ENCODE measurements at places on chromosomes 2 and 18.
A peak's percentile ranks its signal among the peaks of the same experiment; 100 is the strongest.

DNA sequence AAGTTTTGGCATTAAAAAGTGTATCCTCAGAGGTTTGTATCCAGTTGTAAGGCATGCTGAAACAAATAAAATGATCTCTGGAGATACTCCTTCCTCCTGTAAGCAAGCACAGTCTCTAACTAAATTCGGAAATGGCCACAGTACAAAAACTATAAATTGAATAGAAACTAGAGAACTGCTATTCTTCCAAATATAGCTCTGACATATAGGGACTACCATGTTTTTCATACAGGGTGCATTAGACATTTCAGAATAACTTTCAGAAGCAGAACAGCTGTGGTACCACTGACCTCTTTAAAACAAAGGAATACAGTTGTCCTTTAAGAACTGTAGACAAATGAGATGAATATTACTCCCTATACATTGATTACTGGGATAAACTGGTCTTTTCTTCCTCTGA lies 568.5 kb downstream of the ARHGAP15 start:
- no peak overlapping the region for H3K4me3 ChIP-seq
- H3K36me3 ChIP-seq: no peaks in the 10 kb centered on the region
- no peaks in the 10 kb centered on the region for H3K27me3 ChIP-seq
- no peaks in the 10 kb centered on the region for H3K4me1 ChIP-seq
- no peak for DNase-seq

DNA sequence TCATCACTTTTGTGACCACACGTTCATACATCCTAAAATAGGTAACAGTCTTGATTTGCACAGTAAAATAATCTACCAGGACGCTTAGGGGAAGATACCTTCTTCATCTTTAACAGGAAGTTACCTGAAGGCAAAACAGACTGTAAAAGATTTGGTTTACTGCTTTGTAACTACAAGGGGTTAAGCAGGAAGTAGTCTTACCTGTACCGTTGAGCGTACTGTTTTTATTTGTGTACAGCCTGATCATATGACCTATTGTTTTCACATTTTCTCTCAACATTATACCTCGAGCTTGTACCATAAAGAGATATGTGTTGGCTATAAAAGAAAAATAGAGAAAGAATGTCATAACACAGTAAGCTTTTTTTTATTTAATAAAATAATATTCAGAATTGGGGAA lies 18.3 kb downstream of the B4GALT6 start:
- H3K4me1 ChIP-seq: no peaks in the 10 kb centered on the region
- no peak overlapping the region for H3K4me3 ChIP-seq
- no peak overlapping the region for H3K27ac ChIP-seq
- H3K27me3 ChIP-seq: no peaks in the 10 kb centered on the region
- no peaks in the 10 kb centered on the region for H3K36me3 ChIP-seq

- H3K36me3 ChIP-seq: no peaks in the 10 kb centered on the region
- no peak overlapping the region for H3K27ac ChIP-seq
- no peaks in the 10 kb centered on the region for H3K27me3 ChIP-seq
- no peaks in the 10 kb centered on the region for H3K4me1 ChIP-seq
Observed at GRCh38 chr2:239916205-239917124, 108.7 kb downstream of the NDUFA10 start.

DNA sequence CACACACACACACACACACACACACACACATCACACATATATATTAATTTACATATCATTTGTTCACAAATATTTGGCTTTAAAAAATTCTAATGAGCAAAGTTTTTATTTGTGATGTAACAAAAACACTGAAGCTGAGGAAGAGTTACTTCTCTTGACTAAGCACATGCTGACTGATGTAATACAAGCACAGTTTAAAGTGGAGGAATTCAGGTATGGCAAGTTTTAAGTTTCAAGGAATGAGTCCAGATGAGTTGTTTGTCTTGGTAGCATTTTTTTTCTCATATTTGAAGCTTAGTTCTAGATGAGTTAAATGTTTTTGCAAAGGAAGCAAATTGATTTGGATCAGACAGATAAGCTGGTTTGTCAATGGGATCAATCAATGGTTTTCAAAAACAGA lies 20.2 kb upstream of the CALCRL start:
- DNase-seq: no peak
- H3K27ac ChIP-seq: no peak overlapping the region
- no peak overlapping the region for H3K4me3 ChIP-seq
- peaks cover 3% of the 10 kb centered on the region for H3K27me3 ChIP-seq

DNA sequence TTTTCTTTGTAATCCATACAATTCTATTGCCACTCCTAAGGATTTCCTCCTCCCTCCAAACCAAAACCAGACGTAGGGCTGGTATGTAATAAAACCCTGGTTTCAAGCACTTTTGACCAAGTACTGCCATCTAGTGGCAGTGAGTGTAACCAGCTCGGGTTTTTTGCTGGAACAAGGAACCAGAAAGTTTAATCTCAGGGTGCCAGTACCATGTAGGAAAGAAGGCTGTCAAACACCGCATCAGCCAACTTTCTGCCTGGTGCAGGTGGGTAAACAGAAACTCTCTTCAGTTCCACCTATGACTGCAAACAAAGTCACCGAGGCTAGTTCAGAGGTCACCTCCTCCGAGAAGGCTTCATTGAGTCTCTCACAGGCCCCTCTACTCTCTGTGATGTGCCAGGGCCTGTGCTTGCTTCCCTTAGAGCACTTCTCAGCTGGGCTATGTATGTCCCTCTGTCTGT lies 10.2 kb upstream of the THNSL2 start:
- H3K4me1 ChIP-seq: no peaks in the 10 kb centered on the region
- no peak overlapping the region for H3K27ac ChIP-seq
- no peaks in the 10 kb centered on the region for H3K27me3 ChIP-seq
- DNase-seq: peak; percentile 51

- H3K4me1 ChIP-seq: peaks cover 3% of the 10 kb centered on the region
- no peaks in the 10 kb centered on the region for H3K27me3 ChIP-seq
- DNase-seq: no peak
- H3K27ac ChIP-seq: no peak overlapping the region
Observed at GRCh38 chr2:74424139-74424992, 2.8 kb downstream of the WDR54 start.

DNA sequence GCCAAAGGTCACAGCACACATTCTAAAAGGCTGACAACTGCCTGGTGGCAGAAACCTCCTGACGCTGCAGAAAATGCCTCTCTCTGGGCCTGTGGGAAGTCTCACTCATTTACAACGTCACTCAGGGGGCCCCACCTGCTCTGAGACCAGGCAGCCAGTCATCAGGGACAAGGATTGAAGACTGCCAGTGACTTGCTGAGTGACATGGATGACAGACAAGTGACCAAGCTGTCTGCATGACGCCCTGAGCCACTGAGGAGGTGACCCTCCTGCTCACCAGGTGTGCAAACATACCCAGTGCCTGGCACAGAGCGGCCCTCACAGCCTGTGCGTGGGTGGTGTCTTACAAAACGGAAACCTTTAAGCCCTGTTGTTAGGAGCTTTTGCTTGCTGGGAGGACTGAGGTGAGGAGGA lies 392.4 kb downstream of the TNS1 start:
- H3K4me1 ChIP-seq: no peaks in the 10 kb centered on the region
- H3K27me3 ChIP-seq: no peaks in the 10 kb centered on the region
- no peak overlapping the region for H3K4me3 ChIP-seq
- DNase-seq: no peak
- H3K27ac ChIP-seq: no peak overlapping the region

DNA sequence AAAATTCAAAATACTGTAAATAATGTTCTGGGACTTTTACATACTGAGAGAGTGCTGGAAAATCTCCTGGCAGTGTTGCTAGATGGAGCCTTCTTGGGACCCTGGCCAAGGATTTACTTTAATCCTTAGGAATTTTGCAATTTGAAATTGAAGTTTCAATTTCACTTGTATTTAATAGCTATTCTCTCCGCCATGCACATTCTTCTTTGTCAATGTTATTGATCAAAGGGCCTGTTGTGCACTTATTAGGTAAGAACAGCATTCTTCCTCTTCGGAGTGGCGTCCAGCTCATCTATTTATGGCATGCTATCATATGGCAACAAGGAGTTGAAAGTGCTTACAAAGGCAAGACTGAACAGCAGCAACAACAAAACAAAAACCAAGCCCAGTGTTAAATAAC lies 40.1 kb upstream of the SOS1 start:
- no peak for DNase-seq
- H3K36me3 ChIP-seq: no peaks in the 10 kb centered on the region
- H3K27me3 ChIP-seq: no peaks in the 10 kb centered on the region
- H3K4me3 ChIP-seq: no peak overlapping the region

DNA sequence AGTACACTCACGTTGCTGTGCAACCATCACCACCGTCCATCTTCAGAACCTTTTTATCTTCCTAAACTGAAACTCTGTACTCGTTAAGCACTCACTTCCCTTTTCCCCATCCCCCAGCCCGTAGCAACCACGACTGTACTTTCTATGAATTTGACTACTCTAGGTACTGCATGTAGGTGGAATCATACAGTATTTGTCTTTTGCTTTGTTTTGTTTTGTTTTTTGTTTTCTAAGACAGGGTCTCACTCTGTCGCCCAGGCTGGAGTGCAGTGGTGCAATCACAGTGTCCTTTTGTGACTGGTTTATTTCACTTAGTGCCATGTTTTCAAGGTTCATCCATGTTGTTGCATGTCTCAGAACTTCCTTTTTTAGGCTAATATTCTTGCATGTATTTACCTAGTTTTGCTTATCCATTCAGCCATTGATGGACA lies 7.0 kb upstream of the TYMS start:
- H3K4me1 ChIP-seq: no peaks in the 10 kb centered on the region
- H3K27ac ChIP-seq: no peak overlapping the region
- no peak for DNase-seq

DNA sequence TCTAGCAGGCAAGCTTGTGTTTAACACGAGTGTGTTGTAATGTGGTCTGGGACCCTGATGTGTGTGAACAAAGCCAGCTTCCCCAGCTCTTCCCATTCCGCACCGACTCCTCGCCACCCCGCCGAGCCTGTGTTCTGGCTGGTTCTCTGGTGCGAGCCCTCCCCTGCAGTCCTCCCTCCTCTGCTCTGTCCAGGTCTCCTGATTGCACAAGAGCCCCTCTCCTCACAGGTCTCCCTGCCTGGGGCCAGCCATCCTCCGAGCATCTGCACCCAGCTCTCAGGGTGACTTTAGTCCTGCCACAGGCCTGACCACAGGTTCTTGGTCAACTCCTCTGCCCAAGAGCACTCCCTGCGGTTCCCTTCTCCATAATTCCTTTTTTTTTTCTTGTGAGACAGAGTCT lies 13.2 kb downstream of the SLC66A3 start:
- H3K4me1 ChIP-seq: peaks cover 2% of the 10 kb centered on the region
- no peaks in the 10 kb centered on the region for H3K27me3 ChIP-seq
- no peaks in the 10 kb centered on the region for H3K36me3 ChIP-seq
- DNase-seq: no peak

GRCh38 chr18:12409469-12409868 lies 1.7 kb downstream of the PRELID3A start:
- DNase-seq: no peak
- no peak overlapping the region for H3K4me3 ChIP-seq
- H3K27me3 ChIP-seq: no peaks in the 10 kb centered on the region
- H3K27ac ChIP-seq: no peak overlapping the region
- peaks cover 7% of the 10 kb centered on the region for H3K4me1 ChIP-seq

DNA sequence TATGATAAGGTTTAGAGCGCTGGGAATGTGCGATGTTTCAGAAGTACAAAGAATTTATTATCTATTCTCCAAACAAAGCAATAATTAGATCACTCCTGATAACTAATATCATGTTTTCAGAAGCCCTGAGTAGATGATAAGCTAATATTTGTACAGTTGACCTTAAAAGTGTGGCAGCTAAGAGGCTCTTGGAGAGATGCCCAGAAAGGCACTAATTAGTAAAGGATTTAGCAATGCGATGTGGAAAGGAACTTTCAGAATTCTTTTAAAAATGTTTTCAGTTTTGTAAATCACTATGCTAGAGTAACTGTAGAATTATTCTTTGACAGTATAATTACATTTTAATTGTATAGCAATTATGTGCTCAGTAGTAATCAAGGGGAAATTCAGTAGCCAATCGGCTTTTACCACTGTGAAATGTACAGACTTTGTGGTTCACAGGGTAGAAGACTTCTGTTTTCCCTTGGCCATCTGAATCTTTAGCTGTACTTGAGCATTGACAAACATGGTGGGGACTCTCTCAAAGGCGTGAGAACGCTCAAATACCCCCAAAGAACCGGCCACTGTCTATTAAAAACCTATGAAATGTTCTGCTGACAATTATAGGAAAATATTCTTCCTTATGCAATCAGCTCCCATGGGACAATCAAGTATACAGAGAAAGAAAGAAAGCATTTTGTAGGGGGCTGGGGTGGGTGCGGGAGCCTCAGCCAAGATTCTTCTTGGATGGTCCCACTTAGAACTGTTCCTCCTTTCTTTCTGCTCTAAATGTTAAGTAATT lies 262.8 kb upstream of the AGAP1 start:
- no peak overlapping the region for H3K4me3 ChIP-seq
- H3K4me1 ChIP-seq: peaks cover 11% of the 10 kb centered on the region
- no peak overlapping the region for H3K27ac ChIP-seq
- H3K27me3 ChIP-seq: no peaks in the 10 kb centered on the region
- no peaks in the 10 kb centered on the region for H3K36me3 ChIP-seq

GRCh38 chr2:101796825-101797600 lies 99.5 kb downstream of the MAP4K4 start:
- H3K36me3 ChIP-seq: no peaks in the 10 kb centered on the region
- no peak overlapping the region for H3K27ac ChIP-seq
- no peak for DNase-seq
- no peak overlapping the region for H3K4me3 ChIP-seq
- H3K4me1 ChIP-seq: peaks cover 20% of the 10 kb centered on the region

DNA sequence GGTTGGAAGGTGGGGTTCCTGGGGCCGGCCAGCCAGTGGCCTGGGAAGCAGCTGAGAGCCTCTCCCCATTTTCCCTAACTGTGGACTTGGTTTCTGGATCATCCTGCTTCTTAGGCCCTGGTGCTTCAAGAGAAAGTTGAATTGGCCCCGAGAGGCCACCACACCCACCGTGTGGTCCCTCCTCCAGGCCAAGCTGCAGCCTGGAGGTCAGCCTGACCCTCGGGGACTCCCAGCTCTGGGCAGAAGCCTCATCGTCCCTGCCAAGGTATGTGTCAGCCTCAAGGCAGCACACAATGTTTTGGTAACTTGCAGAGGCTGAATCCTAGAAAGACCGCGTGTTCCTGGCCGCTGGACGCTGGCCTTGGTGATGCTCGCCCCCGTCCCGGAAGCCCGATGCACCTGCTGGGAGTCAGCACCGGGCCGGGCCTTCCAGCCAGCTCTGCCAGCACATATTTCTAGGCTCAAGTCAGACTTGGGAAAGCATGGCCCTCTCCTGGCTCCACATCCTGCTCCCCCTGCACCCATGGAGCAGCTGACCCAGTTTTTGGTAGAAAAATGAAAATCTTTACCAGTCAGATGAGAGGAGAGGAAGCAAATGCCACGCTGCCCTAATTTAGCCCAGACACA lies 72.6 kb downstream of the ACTR2 start:
- H3K36me3 ChIP-seq: no peaks in the 10 kb centered on the region
- DNase-seq: peak; percentile 88
- H3K4me3 ChIP-seq: no peak overlapping the region

GRCh38 chr2:220469201-220469600 lies 841.8 kb downstream of the SLC4A3 start:
- DNase-seq: no peak
- no peaks in the 10 kb centered on the region for H3K4me1 ChIP-seq
- H3K27me3 ChIP-seq: no peaks in the 10 kb centered on the region
- no peak overlapping the region for H3K4me3 ChIP-seq
- H3K27ac ChIP-seq: no peak overlapping the region

GRCh38 chr2:39124000-39124745 lies 3.3 kb upstream of the SOS1 start:
- H3K27ac ChIP-seq: peak overlapping the region; percentile 67
- peaks cover 10% of the 10 kb centered on the region for H3K4me1 ChIP-seq
- peak overlapping the region; percentile 68 for H3K4me3 ChIP-seq
- no peaks in the 10 kb centered on the region for H3K27me3 ChIP-seq
